Nephron progenitor cell (in vitro differentiated cells): ENCODE measurements at places on chromosomes 11 and 22.

- no peak for DNase-seq
Observed at GRCh38 chr11:88861618-88862017, 204.2 kb downstream of the GRM5 start.

- no peak for DNase-seq
Observed at GRCh38 chr11:115132436-115133228, 371.6 kb downstream of the CADM1 start.

GRCh38 chr22:42279425-42280020 is 9.1 kb upstream of the TCF20 start:
- no peak for DNase-seq

GRCh38 chr22:44890416-44891292 is 119.2 kb downstream of the PHF21B start:
- no peak for DNase-seq
